T-helper 17 cell (primary cell): ENCODE measurements at places on chromosomes 7 and 10. TPM values are rescaled to one million over a fixed set of nuclear protein-coding genes. Genes with fewer than 3 reads are reported as not detected.

The CDC14C gene
- total RNA-seq: not detected

The BZW2 gene
- total RNA-seq: 29.4 TPM

GRCh38 chr7:132059141-132059540, 502.7 kb upstream of the PODXL start:
- no peak for DNase-seq

DNA sequence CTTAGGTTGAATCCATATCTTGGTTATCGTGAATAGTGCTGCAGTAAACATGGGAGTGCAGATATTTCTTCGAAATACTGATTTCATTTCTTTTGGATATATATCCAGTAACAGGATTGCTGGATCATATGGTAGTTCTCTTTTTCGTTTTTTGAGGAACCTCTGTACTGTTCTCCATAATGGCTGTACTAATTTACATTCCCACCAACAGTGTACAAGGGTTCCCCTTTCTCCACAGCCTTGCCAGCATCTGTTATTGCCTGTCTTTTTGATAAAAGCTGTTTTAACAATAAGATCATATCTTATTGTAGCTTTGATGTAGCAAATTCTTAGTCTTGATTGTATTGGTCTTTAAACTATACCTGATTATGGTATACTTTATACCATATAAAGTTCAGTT, 45.3 kb downstream of the ZNRF2 start:
- DNase-seq: no peak

GRCh38 chr10:52378124-52378523, 64.0 kb downstream of the DKK1 start:
- no peak for DNase-seq

- DNase-seq: no peak
Measured at GRCh38 chr7:88686468-88687229, 72.9 kb upstream of the ZNF804B start.

DNA sequence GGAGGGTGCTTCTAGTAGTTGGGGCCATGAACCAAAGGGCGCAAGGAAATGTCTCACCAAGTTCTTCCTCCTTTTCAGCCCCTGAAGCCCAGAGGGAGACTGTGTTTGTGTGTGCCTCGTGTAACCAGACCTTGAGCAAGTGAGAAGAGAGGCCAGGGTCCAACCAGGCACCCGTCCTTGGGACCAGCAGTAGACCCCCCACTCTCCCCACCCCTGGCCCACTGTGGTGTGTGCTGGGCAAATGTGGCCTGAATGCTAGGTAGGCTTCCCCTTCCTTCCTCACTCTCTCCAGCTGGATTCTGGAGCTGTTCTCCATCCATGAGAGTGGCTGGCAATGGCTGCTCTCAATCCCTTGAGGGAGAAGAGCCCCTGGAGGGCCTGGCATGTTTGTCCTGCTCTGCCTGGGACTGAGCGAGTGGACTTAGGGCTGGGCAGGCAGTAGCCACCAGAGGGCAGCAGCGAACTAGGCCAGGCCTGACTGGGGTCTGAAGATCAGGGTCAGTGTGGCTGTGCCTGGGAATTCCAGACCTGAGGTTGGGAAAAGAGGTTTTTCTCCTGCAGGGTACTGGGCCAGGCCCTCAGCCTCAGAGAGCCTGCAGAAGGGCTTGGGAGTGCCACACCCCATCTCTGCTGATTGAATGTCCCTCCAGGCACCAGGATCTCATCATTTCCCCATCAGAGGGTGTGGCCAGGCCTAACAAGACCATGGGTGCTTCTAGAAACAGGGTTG, 12.5 kb downstream of the SFRP5 start:
- no peak for DNase-seq

The C7orf57 gene
- total RNA-seq: 0.30 TPM

GRCh38 chr7:90320418-90320800, 695 bp downstream of the FAM237B start:
- no peak for DNase-seq

GRCh38 chr10:70906953-70907636, 18.7 kb upstream of the PCBD1 start:
- DNase-seq: no peak

The HSPB1 gene
- total RNA-seq: 25.8 TPM

DNA sequence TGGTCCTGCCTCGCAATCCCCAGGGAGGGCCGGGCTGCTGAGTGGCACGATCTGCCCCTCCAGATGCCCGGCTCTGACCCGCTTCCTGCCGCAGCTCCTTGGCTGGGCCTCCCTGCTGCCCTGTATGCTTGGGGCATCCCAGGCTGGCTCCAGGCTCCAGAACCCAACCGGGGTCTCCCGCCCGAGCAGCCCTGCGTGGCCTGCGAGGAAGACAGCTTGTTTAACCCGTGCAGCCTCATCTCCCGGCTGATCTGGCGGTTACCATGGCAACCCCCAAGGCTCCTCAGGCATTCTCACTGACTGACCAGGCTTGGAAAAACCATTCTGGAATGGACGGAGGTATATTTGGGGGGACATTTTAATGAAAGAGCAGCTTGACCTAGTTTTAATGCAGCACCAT, 232.4 kb upstream of the MYO3A start:
- DNase-seq: no peak
